ENCODE measurements at places on chromosomes 12 and 14.

- DNase-seq: no peak
Measured at GRCh38 chr14:71711619-71712018, 220.6 kb upstream of the RGS6 start.

GRCh38 chr12:81626406-81626805 is 132.7 kb downstream of the PPFIA2 start:
- DNase-seq: no peak

GRCh38 chr12:94553130-94553519 is 93.5 kb upstream of the CEP83 start:
- DNase-seq: no peak

- DNase-seq: no peak
Measured at GRCh38 chr12:120928864-120929652, 24.9 kb upstream of the SPPL3 start.

DNA sequence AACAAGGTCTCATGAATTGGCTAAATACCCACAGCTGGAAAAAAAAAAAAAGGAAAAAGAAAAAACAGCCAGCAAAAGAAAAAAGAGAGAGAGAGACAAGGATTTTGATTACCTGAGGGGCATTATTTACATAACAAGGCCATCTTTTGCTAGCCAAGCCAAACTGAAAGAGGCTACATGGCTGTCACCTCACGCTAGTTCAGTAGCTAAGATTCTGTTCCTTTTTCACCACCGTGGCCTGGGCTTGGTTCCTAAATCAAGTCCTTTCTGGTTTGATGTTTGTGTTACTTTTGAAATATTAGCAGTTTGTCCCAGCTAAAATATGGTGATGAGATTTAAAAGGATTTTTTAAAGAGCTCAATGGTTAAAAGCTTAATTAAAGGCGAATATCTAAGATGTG is 2.0 kb upstream of the SDS start:
- no peak for DNase-seq

DNA sequence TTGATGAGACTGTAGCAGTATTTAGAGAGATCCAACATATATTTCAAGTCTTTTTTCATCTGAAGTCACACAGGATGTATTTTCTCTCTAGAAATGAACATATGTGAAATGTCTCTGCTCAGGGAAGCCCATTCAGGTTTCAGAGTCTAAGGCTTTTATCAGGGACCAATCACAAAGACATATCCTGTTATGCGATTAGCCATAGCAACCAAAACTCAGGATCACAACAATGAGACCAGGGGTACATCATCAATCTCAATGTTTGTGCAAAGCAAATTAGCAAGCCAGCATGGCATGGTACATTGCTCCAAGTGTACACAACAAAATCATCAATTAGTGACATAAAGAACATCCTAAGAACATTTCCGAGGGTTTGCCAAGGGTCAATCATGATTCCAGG is 99.2 kb upstream of the AMN1 start:
- DNase-seq: no peak

DNA sequence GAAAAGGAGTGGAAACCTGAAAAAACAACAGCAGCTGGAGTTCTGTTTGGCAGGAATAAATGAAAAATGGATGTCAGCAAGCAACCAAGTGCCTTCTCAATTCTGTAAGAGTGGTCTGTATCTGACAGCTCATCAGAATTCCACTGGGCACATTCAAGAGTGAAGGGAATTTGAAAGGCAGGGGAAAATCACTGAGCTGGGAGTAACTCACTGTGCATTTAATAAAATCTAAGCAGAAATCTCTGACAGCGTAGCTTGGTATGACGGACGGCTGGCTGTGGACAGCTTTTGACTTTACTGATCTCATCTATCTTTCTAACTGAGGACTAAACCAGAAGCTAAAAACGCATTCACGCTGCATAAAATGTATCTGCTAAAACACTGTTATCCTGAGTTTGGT is 153.4 kb downstream of the RIMBP2 start:
- DNase-seq: no peak

DNA sequence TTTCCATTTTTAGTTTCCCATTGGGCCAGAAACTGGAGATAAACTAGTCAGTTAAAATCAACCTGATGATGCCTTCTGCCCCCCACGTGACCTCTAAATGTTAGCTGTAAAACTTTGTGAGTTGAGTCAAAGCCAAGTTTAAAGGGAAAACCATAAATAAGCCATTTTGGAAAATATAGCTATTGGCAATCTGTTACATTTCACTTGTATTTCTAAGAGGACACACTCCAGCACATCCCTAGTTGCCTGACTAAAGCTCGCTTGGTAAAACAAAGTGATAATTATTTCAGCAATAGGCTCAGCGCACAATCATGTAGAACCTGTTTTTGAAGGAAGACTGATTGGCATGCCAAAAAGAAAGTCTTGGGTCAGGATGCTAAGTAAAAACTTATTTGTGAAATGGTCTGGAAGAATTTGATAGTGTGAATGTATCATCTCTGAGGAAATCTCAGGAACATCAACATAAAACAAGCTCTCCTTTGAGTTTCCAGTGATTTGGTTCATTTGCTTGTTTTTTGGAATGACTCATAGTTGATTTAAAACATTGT is 49.2 kb upstream of the AEBP2 start:
- no peak for DNase-seq

GRCh38 chr12:106137530-106138356 is 1.0 kb downstream of the NUAK1 start:
- no peak for DNase-seq

DNA sequence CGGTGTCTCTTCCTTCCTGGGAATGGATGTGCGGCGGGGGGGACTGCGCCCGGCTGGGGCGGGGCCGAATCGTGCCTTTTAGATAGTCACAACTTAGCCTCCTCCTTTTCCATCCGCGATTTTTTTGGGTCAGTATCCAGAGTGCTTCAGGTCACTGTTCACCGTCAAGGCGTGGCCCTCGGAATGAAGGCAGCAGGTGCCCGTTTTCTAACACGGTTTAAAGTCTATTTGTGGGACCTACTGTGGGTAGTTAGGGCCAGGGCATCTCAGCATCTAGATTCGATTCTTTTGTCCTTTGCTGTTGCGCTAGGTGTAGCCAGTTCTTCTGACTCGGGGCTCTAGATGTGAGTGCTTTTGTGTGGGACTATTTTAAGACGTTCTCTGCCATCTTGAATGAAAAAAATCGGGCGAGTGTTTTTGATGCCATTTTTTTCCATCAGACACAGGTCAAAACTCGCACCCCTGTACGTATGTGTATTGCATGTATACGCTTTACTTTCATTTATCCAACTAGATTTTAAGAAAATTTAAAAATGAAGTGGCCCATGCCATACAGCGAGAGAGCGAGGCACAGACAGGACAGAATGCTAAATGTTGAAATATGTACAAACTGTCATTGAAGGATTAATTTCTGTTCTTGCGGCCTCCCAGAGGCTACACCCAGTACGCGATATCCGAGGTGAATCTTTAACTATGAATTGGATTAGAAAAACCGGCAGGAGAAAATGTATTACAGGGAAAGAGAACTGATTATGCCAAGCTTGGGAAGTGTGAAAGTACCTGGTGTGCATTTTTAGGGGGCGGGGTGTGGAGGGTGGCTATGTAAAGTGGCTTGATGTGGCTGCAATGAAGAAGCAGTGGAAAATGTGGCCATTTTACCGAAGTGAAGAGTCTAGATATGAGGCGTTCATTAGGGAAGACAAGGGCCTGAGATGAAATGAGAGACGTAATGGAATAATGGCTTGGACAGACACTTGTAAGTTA is 835 bp downstream of the VEZT start:
- DNase-seq: no peak

- DNase-seq: no peak
Measured at GRCh38 chr12:57604454-57604991, at the start of gene DTX3. Gene DTX3 (plus strand): TSS chr12:57604824. CDS start chr12:57606518, 1,694 bp downstream.

GRCh38 chr14:77124345-77125280 is 17.0 kb downstream of the ZDHHC22 start:
- peak; percentile 43 for DNase-seq

DNA sequence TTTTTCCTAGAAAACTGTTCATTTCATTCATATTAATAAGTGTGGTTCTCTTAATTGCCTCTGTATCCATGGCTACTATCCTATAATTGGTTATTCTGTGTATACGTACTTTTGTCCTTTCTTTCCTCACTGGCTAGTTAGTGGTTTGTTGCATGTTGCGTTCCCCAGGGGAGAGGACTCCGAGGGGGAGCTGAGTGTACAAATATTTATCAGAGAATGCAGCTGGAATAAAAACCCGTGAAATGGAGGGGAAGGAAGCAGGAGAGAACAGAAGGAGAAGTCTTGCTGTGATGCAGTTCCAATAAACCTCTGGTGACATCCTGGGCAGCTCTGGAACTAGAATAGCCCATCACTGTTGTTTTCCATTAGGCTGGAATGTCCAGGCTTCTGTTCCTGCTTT is 117.1 kb upstream of the RGS6 start:
- no peak for DNase-seq

GRCh38 chr12:2344476-2344875 is 291.7 kb downstream of the CACNA1C start:
- DNase-seq: no peak

GRCh38 chr12:5073853-5074252 is 30.2 kb downstream of the KCNA5 start:
- DNase-seq: no peak
